Bronchus fibroblast of lung (primary cell): ENCODE measurements at places on chromosomes 6 and 20. TPM values are rescaled to one million over a fixed set of nuclear protein-coding genes. Genes with fewer than 3 reads are reported as not detected.

CGAS gene
- total RNA-seq, result 5.5 and 8.2 TPM in 2 replicates

NAA20 gene
- total RNA-seq, result 37.3 and 40.0 TPM in 2 replicates

ARHGAP40 gene
- not detected in 2 replicates for total RNA-seq

ENPP1 gene
- 6.1 and 6.6 TPM in 2 replicates for total RNA-seq

RING1 gene
- 12.9 and 13.2 TPM in 2 replicates for total RNA-seq

GJA10 gene
- not detected in 2 replicates for total RNA-seq

PHF20 gene
- 23.0 and 27.6 TPM in 2 replicates for total RNA-seq

CASS4 gene
- total RNA-seq, result 2.2 and 2.4 TPM in 2 replicates

MTFR2 gene
- total RNA-seq, result 9.2 and 13.6 TPM in 2 replicates

DEFB132 gene
- total RNA-seq, result not detected in 2 replicates

ASIP gene
- not detected in 2 replicates for total RNA-seq

SCRT2 gene
- not detected in 2 replicates for total RNA-seq

YTHDF1 gene
- 16.2 and 20.2 TPM in 2 replicates for total RNA-seq

PPP1R3G gene
- total RNA-seq, result 0.50 and 0.59 TPM in 2 replicates

ABHD16B gene
- total RNA-seq, result not detected in 2 replicates

FRS3 gene
- 3.3 and 3.4 TPM in 2 replicates for total RNA-seq

MUC22 gene
- total RNA-seq, result not detected in 2 replicates

OGFR gene
- 37.8 and 38.9 TPM in 2 replicates for total RNA-seq

ENPP5 gene
- total RNA-seq, result 0.30 and 1.0 TPM in 2 replicates

CTCFL gene
- total RNA-seq, result not detected in 2 replicates

PET117 gene
- 9.1 and 11.1 TPM in 2 replicates for total RNA-seq

ARMC12 gene
- total RNA-seq, result under 0.01 TPM in 1 of 2 replicates, not detected in the other

WFDC5 gene
- not detected in 2 replicates for total RNA-seq

TDRD6 gene
- not detected in 2 replicates for total RNA-seq

DHX16 gene
- total RNA-seq, result 25.1 and 29.6 TPM in 2 replicates

NKX2-4 gene
- total RNA-seq, result not detected in 2 replicates

OR2H1 gene
- not detected in 2 replicates for total RNA-seq

INSM1 gene
- not detected in 2 replicates for total RNA-seq

MYBL2 gene
- total RNA-seq, result 44.2 and 54.1 TPM in 2 replicates
